ENCODE measurements at places on chromosomes 2 and 18.

- no peak overlapping the region for H3K4me3 ChIP-seq
- no peak overlapping the region for H3K27ac ChIP-seq
- DNase-seq, result no peak
- H3K36me3 ChIP-seq, result no peaks in the 10 kb centered on the region
- no peaks in the 10 kb centered on the region for H3K27me3 ChIP-seq
These were observed 118.9 kb downstream of the PXDN start for GRCh38 chr2:1625281-1626001.

- DNase-seq, result no peak
- H3K4me3 ChIP-seq, result no peak overlapping the region
- H3K4me1 ChIP-seq, result no peaks in the 10 kb centered on the region
- no peak overlapping the region for H3K27ac ChIP-seq
- H3K36me3 ChIP-seq, result no peaks in the 10 kb centered on the region
These were observed 234.9 kb upstream of the CDH2 start for GRCh38 chr18:28411806-28412205.

GRCh38 chr18:52451256-52451655 is 111.3 kb downstream of the DCC start:
- H3K27me3 ChIP-seq, result no peaks in the 10 kb centered on the region
- H3K27ac ChIP-seq, result no peak overlapping the region
- no peaks in the 10 kb centered on the region for H3K4me1 ChIP-seq
- no peaks in the 10 kb centered on the region for H3K36me3 ChIP-seq

DNA sequence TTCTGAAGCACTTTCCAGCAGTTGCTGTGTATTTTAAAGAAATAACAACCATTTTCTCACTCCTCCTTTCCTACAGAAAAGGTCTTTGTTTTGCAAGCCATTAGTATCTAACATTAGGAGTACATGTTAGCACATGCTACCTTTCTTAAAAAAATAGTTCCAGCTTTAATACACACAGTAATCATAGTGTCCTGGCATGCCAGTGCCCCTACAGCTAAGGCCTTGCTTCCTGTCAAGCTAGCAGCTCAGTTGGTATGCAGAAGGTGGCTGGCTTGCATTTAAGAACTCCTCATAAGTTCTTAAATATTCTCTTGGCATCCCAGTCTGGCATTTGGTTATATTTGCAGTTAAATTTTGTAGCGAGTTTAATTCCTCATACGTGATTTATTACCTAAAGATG is 141.3 kb upstream of the IL1R2 start:
- H3K27me3 ChIP-seq, result no peaks in the 10 kb centered on the region
- no peak overlapping the region for H3K4me3 ChIP-seq

- H3K27ac ChIP-seq, result peak overlapping the region; percentile 84
- H3K36me3 ChIP-seq, result peaks cover 19% of the 10 kb centered on the region
These were observed 45.5 kb downstream of the CDC42EP3 start for GRCh38 chr2:37625796-37626571.

DNA sequence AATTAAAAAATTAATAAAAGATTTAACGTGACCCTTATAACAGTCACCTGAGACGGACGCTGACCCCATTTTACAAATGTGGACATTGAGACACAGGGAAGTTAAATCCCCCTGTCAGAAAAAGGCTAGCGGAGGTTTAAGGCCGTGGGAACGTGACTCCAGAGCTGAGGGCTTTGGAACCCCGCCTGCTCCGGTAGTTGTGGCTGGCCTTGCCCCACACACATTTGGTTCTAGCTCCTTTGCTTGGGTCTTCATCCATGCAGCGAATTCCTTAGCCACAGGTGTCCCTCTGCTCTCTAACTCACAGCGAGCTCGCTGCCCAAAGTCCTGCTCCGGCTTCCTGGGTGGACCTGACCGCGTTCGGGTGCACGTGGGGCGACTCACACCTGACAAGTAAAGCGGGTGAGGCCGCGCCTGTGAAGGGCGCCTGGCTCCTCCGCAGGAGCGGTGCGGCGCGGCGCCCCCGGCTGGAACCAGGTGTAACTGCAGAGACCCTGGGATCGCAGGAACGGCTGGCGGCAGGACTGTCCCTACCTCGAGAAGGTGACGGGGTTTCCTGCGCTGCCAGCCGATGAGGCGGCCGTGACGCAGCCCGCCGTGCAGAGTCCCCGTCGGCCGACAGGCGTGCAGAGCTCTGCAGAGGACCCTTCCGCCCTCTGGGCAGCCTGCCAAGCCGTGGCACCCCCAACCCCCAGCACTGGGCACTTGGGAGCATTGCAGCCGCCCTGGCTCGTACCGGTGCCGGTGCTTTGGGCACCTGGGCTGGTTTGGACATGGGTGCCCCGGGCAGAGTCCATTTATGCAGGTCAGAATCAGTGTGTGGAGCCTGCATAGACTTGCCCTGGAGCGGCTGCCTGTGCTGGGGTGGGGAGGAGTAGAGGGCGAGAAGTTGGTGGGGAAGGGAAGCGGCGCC is 2.4 kb upstream of the PROC start:
- H3K36me3 ChIP-seq, result no peaks in the 10 kb centered on the region
- peaks cover 11% of the 10 kb centered on the region for H3K27me3 ChIP-seq
- peak; percentile 78 for DNase-seq
- peak overlapping the region; percentile 92 for H3K27ac ChIP-seq
- peaks cover 19% of the 10 kb centered on the region for H3K4me1 ChIP-seq
- peak overlapping the region; percentile 91 for H3K4me3 ChIP-seq

GRCh38 chr18:1294229-1294628 is 389.6 kb downstream of the ADCYAP1 start:
- H3K4me1 ChIP-seq, result no peaks in the 10 kb centered on the region
- no peak overlapping the region for H3K4me3 ChIP-seq
- no peaks in the 10 kb centered on the region for H3K36me3 ChIP-seq
- DNase-seq, result no peak
- H3K27ac ChIP-seq, result no peak overlapping the region

DNA sequence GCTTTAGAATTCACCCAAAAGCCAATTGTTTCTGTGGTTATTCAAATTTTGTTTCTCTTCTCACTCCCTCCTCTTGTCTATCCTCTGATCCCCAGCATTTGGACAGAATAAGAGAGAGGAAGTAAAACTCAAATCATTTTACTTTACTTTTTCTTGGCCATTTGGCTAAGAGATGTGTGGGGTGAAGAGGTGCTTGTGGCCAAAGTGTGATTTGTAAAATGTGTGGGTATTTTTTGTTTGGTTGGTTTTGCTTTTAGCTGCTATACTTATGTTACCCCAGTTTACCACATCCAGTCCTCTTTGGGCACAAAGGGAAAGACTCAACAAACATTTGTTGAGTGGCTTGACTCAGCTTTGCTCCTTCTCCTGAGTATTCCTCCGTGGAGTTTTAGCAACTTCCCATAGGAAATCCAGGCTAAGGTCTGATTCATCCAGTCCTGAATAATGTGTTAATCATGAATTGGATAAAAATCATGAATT is 109.1 kb upstream of the CYP1B1 start:
- H3K27me3 ChIP-seq, result peaks cover 9% of the 10 kb centered on the region
- H3K4me1 ChIP-seq, result peaks cover 5% of the 10 kb centered on the region
- H3K27ac ChIP-seq, result no peak overlapping the region
- H3K36me3 ChIP-seq, result no peaks in the 10 kb centered on the region
- H3K4me3 ChIP-seq, result peak overlapping the region; percentile 13
- no peak for DNase-seq

- no peaks in the 10 kb centered on the region for H3K36me3 ChIP-seq
- no peaks in the 10 kb centered on the region for H3K27me3 ChIP-seq
- no peaks in the 10 kb centered on the region for H3K4me1 ChIP-seq
- no peak for DNase-seq
- no peak overlapping the region for H3K27ac ChIP-seq
These were observed 21.3 kb upstream of the COL3A1 start for GRCh38 chr2:188952901-188953300.

GRCh38 chr2:36633470-36634092 is 35.6 kb upstream of the FEZ2 start:
- H3K36me3 ChIP-seq, result no peaks in the 10 kb centered on the region
- H3K27ac ChIP-seq, result no peak overlapping the region
- DNase-seq, result no peak
- no peaks in the 10 kb centered on the region for H3K4me1 ChIP-seq
- no peak overlapping the region for H3K4me3 ChIP-seq

- no peaks in the 10 kb centered on the region for H3K27me3 ChIP-seq
- DNase-seq, result no peak
- H3K4me3 ChIP-seq, result no peak overlapping the region
- no peaks in the 10 kb centered on the region for H3K36me3 ChIP-seq
- no peak overlapping the region for H3K27ac ChIP-seq
- H3K4me1 ChIP-seq, result no peaks in the 10 kb centered on the region
These were observed 288.6 kb upstream of the GYPC start for GRCh38 chr2:126367361-126367760.

- H3K27me3 ChIP-seq, result no peaks in the 10 kb centered on the region
- H3K36me3 ChIP-seq, result peaks cover 3% of the 10 kb centered on the region
- no peaks in the 10 kb centered on the region for H3K4me1 ChIP-seq
- no peak for DNase-seq
These were observed 9.3 kb downstream of the ST6GAL2 start for GRCh38 chr2:106876699-106877098.

GRCh38 chr2:78890935-78891334 is 134.6 kb upstream of the REG3G start:
- no peaks in the 10 kb centered on the region for H3K27me3 ChIP-seq
- no peak for DNase-seq
- no peaks in the 10 kb centered on the region for H3K4me1 ChIP-seq
- no peaks in the 10 kb centered on the region for H3K36me3 ChIP-seq

- no peak overlapping the region for H3K27ac ChIP-seq
- no peak for DNase-seq
- H3K36me3 ChIP-seq, result no peaks in the 10 kb centered on the region
- H3K27me3 ChIP-seq, result peaks cover 92% of the 10 kb centered on the region
- peak overlapping the region; percentile 76 for H3K4me3 ChIP-seq
These were observed 628 bp downstream of the CREG2 start for GRCh38 chr2:101386599-101387150.

GRCh38 chr2:241200822-241201395 is 12.4 kb downstream of the ANO7 start:
- no peaks in the 10 kb centered on the region for H3K4me1 ChIP-seq
- H3K36me3 ChIP-seq, result peaks cover 7% of the 10 kb centered on the region
- no peaks in the 10 kb centered on the region for H3K27me3 ChIP-seq
- no peak for DNase-seq
- H3K4me3 ChIP-seq, result no peak overlapping the region

DNA sequence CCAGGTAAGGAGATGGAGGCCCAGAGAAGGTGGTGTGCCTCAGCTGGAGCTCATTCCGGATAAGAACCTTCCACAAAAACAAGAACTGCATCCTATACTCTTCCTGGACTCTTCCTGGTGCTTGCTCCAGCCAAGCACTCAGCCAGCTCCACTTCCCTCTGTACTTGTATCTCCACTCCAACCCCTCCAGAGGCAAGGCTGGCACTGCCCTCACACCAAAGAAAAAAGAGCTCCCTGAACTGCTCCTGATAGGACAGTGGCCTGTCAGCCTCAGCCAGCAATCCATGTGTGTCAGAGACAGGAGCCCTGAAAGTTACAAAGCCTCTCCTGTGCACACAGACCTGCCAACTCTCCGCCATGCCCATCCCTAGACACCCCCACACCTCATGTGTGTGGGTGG is 248.1 kb downstream of the CELF4 start:
- no peaks in the 10 kb centered on the region for H3K36me3 ChIP-seq
- no peak overlapping the region for H3K27ac ChIP-seq
- no peak for DNase-seq
- peaks cover 13% of the 10 kb centered on the region for H3K27me3 ChIP-seq

DNA sequence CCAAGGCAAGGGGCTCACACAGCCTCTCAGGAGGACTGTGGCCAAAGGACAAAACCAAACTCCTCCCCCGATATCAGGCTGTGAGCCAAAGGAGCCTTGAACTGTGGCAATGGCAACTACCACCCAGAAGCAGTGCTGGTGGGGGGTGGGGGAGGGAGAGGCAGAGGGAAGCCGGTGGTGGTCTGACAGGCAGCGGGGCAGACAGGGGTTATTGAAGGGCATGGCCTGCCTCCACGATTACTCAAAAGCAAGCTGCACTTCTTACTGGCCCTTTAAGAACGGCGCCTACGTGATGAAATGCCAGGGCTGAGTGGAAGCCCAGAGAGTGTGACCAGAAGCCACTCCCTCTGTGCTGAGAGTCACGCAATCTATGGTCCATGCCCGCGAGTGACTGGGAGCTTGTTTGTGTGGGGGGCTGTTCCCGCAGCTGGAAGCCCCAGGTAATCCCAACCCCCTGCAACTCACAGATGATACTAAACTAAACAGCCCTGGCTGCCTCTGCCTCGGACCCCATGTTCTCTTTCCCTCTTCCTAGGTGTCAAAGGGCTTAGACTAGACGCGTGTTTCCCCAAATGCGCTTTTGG is 128.2 kb upstream of the CXCR4 start:
- H3K27me3 ChIP-seq, result no peaks in the 10 kb centered on the region
- peaks cover 25% of the 10 kb centered on the region for H3K4me1 ChIP-seq
- no peaks in the 10 kb centered on the region for H3K36me3 ChIP-seq
- no peak for DNase-seq
- H3K27ac ChIP-seq, result no peak overlapping the region
- no peak overlapping the region for H3K4me3 ChIP-seq

DNA sequence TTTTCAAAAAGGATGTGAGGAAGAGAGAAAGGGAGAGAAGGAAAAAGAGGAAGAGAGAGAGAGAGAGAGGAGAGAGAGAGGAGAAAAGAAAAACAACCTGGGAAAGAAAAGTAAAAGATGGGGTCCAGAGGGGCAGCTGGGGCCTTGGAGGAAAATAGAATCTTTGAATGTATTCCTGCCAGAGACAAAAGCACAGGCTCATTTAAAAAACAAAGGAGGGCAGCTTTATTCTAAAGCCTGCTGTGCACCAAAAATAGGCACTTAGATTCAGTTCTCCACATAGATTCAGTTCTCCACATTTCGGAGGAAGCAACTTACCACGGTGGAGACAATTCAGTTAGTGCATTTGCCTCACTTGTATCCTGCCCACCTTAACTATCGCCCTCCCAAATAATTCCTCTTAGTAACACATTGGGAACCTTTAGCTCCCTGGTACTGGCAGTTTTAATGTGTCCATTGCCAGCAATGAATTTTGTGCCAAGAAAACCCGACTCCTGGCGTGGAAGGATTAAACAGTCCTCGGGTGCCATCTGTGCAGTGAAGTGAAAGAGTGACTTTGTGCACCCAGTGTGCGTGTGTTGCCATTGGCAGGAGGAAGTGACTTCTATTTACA is 71.3 kb downstream of the DPP4 start:
- peaks cover 17% of the 10 kb centered on the region for H3K4me1 ChIP-seq
- H3K27me3 ChIP-seq, result no peaks in the 10 kb centered on the region
- DNase-seq, result no peak

Data from effector memory CD8-positive, alpha-beta T cell (primary cell).